ENCODE measurements at places on chromosomes 4 and X. TPM values are rescaled to one million over a fixed set of nuclear protein-coding genes. Genes with fewer than 3 reads are reported as not detected.

The IQCM gene
- 0.21 TPM for total RNA-seq

- peak; percentile 5 for DNase-seq
Observed at GRCh38 chr4:123631786-123632692, 235.4 kb downstream of the SPRY1 start.

The NAT8L gene
- 4.8 TPM for total RNA-seq

The PJA1 gene
- total RNA-seq, result 32.1 TPM

GRCh38 chr4:128427832-128428366 is 140.3 kb upstream of the PGRMC2 start:
- DNase-seq, result peak; percentile 91

DNA sequence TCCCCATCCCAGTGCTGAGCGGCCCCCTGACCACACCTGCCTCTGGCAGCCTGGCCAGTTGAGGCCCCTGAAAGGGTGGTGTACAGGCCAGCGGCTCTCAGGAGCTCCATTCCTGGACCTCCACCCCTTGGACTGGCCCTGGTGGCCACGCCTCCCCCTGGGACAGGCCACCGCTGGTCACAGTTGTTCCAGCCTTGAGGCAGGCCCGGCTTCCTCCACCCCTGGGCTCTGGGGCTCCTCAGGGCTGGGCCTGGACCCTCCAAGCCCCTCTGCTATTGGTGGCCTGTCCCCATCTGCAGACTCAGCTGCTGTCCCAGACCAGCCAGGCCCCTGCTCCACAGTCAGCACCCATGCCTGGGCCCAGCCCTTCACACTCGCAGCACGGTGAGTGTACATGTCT is 93.2 kb upstream of the NKX1-1 start:
- DNase-seq, result no peak

The ETDA gene
- total RNA-seq, result not detected
